ENCODE measurements at places on chromosomes 12 and 14.
A peak's percentile ranks its signal among the peaks of the same experiment; 100 is the strongest.

DNA sequence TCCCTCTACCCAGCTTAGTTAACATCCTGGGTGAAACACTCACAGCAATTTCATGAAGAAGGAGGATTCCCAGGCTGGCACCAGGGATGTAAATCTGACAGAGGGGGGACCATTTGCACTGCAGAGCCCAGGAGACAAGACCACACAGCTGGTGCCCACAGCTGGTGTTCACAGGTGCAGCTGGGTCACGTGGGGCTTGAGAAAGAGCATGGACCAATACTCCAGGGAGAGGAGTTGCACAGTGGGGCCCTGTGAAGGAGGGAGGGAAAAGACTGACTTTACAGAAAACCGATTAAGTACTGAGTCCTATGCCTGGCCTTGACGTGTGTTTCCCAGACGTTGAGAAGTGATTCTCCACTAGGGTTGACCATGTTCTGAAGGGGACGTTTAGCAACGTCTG, 1316.7 kb upstream of the TMEM132C start:
- DNase-seq = no peak

- no peak for DNase-seq
Measured at GRCh38 chr12:55695349-55695748, 12.4 kb downstream of the ITGA7 start.

GRCh38 chr12:6765634-6766581, at the start of gene PTMS:
TSS of gene PTMS (plus strand) at chr12:6766363. CDS start at chr12:6766706, 343 bp downstream.
- peak; percentile 98 for DNase-seq

GRCh38 chr12:19130224-19131024, 891 bp downstream of the PLEKHA5 start:
- peak; percentile 11 for DNase-seq

DNA sequence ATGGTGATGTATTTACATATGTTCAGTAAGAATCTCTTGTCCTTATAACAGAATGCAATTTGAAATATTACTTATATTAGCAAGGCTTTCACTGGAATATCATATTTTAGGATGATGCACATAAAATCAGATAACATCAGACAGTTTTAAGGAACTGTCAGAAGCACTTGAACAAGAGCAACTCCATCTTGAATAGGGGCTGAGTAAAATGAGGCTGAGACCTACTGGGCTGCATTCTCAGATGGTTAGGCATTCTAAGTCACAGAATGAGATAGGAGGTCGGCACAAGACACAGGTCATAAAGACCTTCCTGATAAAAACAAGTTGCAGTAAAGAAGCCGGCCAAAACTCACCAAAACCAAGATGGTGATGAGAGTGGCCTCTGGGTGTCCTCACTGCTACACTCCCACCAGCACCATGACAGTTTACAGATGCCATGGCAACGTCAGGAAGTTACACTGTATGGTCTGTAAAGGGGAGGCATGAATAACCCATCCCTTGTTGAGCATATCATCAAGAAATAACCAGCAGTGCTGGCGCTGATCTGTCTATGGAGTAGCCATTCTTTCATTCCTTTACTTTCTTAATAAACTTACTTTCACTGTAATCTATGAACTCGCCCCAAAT, 27.6 kb upstream of the ETV6 start:
- peak; percentile 14 for DNase-seq

- DNase-seq = no peak
Measured at GRCh38 chr14:65939184-65939583, 526.7 kb downstream of the FUT8 start.

- no peak for DNase-seq
Measured at GRCh38 chr14:71336489-71337192, 429.4 kb downstream of the PCNX1 start.

DNA sequence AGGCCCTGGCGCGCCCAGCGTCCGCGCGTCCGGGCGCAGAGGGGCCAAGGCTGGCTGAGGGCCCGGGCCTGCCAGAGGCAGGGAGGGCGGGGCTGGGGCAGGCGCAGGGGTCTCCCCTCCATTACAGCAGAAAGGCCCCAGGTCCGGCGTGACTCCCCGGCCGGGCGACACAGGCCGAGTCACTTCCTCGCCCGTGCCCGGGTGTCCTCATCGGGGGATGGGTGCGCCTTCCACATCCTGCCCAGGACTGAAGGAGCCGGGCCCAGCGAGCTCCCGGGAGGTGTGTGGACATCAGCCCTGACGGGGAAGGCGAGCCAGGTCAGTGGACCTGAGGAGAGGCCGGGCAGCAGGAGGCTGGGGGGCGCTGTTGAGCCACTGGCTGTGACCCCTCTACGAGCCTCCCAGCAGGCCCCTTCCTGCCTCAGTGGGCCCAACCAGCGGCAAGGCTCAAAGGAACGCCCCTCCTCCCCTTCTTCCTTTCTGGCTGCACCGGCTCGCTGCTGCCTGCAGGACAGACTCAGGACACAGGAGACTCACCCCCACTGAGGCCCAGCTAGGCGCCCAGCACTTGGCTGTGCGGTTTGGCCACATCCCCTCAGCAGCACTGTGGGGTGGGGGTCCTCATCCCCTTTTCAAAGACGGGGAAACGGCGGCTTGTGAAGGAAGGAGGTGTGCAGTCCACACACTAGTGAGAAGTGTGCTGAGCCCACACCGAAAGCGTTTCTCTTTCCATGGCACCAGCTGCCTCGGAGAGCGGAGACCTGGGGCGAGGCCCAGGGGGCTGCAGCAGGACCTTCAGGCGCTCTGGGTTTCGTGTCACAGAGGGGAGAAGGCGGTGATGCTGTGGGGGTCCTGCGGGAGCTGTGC, 606 bp downstream of the TNFAIP2 start:
- DNase-seq = no peak

- no peak for DNase-seq
Measured at GRCh38 chr14:77580477-77580876, 36.0 kb downstream of the SPTLC2 start.

DNA sequence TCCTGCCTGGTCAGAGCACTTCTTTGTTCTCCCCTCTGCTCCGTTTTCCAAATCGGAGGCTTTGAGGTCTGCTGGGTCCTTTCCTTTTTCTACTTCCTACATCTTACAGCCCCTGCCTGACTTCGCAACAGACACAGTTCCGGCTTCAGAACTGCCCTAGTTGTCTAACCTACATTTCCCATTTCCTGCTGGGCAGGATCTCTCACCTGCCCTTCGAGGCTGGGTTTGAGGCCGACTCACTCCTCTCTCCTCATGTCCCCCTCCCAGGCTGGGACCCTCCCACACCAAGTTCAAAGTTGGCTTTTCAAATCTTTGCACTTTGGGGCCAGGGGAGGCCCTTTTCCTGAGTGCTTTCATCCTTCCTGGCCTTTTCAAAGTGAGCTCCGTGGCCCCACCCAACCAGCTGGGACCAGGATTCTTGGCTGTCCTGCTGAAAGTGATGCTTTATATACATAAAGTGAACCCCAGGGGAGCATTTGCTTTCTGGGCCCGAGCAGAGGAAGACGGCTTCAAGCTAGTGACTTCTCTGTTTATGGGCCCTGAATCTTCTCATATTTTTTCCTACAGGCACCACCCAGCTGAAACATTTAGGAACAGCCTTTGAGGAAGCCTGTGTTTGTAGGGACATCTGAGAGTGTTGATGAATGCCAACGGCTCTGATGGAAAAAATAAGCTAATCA, 281.0 kb upstream of the CRY1 start:
- no peak for DNase-seq

GRCh38 chr14:101561145-101561896, at the start of gene DIO3:
TSS of gene DIO3 (plus strand) at chr14:101561495.
- DNase-seq = no peak

- no peak for DNase-seq
Measured at GRCh38 chr14:83173687-83174086, 1640.0 kb upstream of the SEL1L start.

- no peak for DNase-seq
Measured at GRCh38 chr12:125443341-125443740, 378.1 kb downstream of the AACS start.

DNA sequence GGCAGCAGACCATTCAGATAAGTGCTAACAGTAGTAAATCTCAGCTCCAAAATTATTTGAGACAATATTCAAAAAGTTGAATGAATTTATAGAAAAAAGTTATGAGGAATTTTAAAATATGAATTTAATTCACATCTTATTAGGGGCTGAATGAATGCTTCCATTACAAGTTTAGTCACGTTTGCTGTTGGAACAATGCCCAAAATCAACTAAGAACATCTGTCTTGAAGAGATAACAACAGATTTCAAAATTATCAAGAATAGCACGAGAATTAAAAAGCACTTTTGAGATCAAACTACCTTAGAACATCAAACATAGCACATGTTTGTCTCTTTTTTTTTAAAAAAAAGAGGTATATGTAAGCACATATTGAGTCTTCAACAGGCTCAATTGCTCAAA, 115.4 kb upstream of the PPFIA2 start:
- DNase-seq = no peak

DNA sequence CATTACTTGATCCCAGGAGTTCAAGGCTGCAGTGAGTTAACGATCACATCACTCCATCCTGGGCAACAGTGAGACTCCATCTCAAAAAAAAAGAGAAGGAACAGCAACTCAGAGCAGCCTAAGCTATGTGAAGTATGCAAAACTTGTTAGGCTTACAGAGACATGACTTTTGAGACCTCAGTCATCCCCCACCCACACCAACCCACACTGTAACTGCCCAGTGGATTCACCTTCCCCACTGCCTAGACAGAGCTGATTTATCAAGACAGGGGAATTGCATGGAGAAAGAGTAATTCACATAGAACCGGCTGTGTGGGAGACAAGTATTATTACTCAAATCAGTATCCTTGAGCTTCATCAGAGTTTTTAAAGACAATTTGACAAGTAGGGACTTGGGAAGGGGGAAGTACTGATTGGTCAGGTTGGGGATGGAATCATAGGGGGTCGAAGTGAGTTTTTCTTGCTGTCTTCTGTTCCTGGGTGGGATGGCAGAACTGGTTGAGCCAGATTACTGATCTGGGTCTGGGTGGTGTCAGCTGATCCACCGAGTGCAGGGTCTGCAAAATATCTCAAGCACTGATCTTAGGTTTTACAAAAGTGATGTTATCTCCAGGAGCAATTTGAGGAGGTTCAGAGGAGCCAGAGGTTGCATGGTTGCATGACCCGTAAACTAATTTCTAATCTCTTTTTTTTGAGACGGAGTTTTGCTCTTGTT, 6.2 kb upstream of the WDR89 start:
- DNase-seq = no peak

DNA sequence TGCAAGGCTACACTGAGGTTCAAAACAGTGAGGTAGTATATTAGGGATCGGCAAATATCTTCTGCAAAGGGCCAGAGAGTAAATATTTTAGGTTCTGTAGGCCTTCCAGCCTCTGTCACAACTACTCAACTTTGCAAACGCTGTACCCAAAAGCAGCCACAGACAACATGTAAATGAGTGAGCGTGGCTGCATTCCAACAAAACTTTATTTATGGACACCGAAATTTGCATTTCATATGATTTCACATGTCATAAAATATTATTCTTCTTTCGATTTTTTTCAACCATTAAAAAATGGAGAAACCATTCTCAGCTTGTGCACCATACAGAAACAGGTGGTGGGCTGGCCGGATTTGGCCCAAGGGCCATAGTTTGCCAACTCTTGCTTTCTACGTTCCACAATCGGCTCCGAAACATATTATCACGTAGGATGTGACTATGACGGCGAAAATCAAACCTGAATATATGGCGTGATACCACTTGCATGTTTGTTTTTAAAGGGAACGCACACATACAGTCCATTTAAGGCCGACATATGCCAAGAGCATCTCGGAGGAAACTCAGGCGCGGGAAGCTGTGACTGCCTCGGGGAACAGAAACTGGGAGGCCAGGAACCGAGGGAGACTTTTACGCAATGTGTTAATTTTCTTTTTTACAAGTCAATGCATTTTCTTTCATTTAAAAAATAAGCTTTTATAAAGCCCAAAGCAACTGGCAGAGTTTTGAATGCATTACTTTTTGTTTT, 7.1 kb downstream of the NCOR2 start:
- DNase-seq = no peak

DNA sequence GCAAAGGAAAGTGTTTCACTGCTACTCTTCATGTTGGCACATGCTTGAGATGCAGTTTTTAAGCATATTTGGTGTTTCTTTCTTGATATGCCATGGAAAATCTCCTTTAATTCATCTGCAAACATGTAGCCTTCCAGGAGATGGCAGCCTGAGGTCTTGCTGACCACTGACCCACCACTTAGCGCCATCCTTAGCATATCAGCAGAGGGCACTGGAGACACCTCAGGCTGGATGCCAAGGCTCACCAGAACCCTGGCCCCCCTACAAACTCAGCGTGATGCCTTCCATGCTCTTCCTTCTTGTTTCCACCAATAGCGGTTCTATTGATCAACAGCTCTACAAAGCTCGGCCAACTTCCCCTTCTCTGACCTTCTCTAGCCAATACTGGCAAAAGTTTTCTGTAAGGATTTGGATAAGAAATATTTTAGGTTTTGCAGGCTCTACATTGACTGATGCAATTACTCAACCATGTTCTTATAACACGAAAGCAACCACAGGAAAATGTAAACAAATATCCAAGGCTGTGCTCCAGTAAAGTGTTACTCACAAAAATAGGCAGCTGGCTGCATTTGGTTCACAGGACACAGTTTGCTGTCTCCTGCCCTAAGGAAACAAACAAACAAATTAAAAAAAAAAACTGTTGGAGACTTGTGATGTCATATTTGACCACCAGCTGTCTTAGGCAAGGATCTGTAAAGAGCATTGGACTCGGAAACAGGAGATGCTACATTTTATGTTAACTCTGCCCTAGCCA, 209.7 kb downstream of the SLC15A4 start:
- peak; percentile 15 for DNase-seq

DNA sequence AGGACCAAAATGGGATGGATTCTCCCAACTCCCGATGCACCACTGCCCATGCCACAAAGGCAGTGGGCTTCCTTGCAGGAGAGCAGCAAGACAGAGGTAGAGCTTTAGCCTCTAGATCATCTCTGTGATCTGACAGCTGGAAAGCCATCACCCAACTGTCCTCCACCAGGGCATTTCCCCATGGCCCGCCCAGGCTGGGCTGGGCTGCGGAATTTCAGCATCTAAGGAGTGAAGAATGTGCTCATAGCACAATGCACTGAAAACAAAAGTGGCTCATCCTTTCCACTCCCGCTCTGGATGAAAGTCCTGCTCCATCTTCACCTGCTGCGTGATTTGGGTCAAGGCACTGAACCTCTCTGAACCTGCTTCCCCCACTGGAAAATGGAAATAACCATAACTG, 5.6 kb downstream of the SYNE3 start:
- no peak for DNase-seq

DNA sequence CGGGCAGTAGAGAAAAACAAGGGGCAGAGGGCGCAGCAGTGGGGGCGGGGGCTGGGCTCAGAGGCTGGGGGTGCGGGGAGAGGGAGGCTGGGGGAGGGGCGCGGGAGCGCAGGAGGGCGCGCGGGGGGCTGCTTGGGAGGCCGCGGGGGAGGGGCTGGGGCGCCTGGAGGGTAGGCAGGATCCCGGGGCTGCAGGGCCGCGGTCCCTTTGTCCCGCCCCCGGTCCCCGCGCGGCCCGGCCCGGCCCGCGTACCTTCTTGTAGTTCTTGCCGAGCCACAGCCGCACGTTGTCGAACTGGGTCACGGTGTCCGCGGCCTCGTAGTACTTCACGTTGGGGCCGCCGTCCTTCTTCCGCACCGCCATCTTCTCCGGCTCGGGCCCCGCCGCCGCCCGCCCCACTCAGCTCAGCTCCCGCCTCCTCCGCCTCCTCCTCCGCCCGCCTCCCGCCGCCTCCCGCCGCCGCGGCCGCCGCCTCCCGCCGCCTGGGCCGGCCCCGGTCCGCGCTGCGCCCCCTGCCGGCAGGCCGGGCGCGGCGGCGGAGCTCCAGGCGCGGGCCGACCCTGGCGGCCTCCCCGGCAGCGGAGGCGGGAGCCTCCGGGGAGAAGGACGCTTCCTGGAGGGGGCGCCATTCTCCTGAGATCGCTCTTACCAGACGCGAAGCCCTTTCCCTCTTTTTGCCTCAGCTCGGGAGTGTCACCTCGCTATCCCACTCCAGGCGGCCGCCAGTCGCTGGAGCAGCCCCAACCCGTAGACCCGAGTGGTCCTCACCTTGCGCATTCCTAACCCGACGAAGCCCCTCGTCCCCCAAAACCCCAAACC, at the start of gene SMARCC2:
SMARCC2 (minus strand) TSS at position 385 of the 819 bp plus-strand sequence; CDS start at position 363, 22 bp downstream.
- peak; percentile 81 for DNase-seq

All from H4 (cell line).